ENCODE measurements at places on chromosomes 5 and 9.

- DNase-seq, result peak; percentile 47
Observed at GRCh38 chr9:114450833-114451706, 54.2 kb downstream of the WHRN start.

- DNase-seq, result no peak
Observed at GRCh38 chr9:70574151-70574837, 159.8 kb upstream of the KLF9 start.

DNA sequence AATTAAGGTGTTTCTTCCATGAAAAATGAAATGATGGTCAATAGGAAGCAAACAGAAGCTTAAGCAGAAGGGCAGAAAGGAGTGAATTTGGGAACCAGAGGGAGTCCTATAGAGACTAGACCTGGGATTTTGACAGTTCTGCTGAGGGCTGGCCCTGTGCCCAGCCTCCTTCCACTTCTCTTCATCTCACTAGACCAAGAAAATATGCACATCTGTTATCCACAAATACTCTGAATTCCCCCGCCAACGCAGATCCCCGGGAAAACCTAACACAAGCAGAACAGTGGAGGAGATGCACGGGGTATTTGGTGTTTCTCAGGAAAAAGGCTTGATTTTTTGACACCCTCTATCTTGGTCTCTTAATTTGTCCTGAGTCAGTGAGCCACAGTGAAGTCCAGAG lies 22.7 kb downstream of the GRIA1 start:
- DNase-seq, result no peak

DNA sequence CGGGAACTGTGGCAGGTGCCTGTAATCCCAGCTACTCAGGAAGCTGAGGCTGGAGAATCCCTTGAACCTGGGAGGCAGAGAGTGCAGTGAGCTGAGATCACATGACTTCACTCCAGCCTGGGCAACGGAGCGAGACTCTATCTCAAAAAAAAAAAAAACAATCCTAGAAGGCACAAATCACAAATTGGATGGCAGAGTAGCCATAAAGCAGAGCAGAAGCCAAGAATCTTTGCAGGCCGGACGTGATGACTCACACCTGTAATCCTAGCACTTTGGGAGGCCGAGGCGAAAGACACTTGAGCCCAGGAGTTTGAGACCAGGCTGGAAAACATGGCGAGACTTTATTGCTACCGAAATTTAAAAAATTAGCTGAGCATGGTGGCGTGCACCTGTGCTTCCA lies 9.2 kb upstream of the FUBP3 start:
- no peak for DNase-seq

Data from CD4-positive, alpha-beta T cell treated with Interleukin-10 for 1 hour (primary cell).